ENCODE measurements at places on chromosomes 7 and 10.

- no peak for DNase-seq
Measured at GRCh38 chr7:36668080-36668479, 56.2 kb downstream of the AOAH start.

DNA sequence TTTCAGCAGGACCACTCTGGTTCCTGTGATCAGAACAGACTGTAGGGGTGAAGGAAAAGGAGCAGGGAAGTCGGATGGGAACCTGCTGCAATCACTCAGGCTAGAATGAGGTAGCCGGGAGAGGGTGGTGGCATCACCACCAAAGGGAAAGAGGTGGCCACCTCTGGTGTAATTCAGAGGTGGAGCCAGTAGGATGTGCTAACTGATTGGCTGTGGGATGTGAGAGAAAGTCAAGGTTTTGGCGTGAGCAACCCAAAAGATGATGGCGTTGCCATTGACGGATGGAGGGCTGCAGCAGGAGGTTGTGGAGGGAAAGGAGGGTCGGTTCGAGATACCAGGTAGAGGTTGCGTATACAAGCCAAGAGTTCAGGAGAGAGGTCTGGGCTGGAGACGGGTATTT, 7.4 kb upstream of the VSIR start:
- DNase-seq: no peak

DNA sequence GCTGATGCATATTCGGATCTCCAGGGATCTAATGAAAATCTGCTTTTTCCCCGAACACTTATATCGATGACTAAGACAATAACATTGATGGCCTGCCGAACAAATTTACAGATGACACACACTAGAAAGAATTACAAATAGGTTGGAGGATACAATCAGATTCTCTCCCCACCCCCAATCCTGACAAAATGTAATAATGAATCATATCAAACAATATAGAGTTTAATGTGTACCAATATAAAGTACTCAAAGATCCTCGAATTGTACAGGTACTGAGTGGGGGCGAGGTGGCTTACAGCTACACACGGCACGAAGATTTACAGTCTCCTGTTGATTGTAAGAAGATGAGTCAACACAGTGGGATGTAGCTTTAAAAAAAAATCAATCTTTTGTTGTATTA, 182.7 kb upstream of the MKLN1 start:
- DNase-seq: no peak

- DNase-seq: no peak
Measured at GRCh38 chr10:128884496-128885072, 582.5 kb upstream of the MGMT start.

DNA sequence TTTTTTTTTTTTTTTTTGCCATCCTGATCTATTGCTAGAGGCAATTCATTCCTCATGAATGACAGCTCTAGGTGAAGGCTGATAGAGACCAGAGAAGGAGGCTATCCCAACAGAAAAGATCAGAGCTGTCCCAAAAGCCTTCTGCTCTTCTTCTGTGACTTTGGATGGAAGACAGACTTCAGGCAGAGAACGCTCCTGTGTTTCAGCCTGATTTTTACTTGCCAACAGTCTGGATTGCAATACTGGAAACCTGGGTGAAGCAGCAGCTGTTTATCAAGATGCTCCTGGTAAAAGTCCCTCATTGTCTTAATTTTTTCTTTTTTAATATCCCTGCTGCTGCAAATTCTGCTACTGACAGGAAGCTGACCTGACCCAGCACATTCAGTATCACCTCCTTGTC, 219.5 kb downstream of the CCDC3 start:
- no peak for DNase-seq
